ENCODE measurements at places on chromosomes 2 and 18.

GRCh38 chr2:224033601-224034000 is 5.5 kb downstream of the SERPINE2 start:
- no peak for DNase-seq

- no peak for DNase-seq
These were observed 451.4 kb downstream of the EIPR1 start for GRCh38 chr2:2926009-2926857.

DNA sequence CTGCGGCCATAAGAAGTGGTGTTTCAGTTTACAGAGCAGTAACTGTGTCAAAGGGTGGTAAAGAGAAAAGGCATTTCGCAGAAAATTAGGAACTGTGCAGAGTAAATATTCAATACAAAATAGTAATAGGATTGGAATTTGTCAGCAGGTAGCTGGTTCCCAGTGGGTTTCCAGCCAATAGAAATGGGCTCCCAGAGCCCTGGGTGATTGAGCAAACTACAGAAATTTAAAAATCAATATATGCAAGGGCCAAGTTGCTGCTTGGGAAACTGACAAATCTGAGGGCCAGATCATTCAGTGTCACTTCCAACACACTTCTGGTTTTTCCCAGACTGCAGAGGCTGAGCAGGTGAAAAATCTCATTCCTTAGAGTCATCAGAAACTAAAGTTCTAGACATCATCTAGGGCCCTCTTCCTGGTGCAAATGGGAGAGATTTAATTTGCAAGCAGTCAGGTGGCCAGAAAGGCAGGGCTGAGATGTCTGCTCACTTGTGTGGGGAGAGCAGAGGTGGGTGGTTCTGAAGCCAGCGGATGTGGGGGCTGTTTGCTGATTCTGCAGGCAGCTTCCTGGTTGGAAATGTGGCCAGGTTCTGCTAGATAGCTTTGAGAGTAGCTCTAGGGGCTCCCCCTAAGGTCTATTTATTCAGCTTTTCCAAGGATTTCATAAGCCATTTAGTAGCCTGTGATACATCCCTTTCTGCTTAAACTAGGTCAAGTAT is 182.4 kb downstream of the NCK2 start:
- no peak for DNase-seq

DNA sequence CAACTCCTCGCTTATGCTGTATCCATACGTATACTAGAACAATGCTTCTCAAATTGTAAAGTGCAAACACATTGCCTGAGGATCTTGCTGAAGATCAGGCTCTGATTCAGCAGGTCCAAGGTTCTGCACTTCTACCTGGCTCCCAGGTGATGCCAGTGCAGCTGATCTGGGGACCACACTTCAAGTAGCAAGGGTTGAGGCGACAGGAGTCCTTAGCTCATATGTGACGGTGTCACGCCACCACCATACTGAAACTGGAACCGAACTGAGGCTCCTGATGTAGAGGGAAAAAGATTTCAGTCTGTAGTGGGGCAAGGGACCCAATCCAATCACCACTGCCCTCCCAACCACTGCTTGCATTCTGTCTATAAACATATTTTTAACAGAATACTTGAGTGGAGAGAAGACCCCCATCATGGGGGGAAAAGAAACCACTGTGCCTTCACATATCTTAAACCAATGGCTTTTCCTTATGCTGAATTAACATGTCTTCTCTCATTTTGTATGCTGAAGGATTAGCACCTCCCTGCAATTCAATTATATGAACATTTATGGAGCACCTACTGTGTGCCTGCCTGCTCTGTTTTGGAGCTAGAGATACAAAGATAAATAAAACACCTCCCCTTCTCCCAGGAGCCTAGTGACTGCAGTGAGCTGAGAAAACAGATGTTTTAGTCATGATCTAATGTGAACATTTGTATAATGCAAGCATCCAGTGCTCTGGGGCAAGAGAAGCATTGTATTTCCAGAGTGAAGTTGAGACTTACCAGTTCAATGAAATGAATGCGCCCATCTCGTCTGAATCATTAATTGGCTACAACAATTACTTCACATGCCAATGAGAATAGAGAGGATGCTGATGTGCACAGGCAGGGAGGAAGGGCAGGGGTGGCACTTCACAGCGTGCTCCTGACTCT is 6.6 kb upstream of the ASAP2 start:
- DNase-seq, result no peak

DNA sequence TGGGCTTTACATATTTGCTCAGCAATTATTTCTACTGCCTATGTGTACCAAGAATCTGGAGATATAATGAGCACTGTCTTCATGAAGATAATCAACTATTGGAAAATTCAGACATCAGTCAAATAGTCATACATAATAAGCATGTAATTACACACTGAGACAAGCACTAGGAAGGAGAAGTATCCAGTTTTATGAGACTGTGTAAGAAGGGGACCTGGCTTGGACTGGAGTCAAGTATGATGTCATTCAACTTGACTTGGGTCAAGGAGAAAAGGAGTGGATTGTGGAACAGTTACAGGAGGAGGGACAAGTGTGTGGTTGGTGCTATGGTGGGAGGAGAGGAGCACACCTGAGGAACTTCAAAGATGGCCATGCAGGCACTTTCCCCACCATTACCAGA is 419.8 kb upstream of the TRIB2 start:
- no peak for DNase-seq

- DNase-seq, result no peak
These were observed 102.9 kb upstream of the SLC8A1 start for GRCh38 chr2:40554665-40555294.

- DNase-seq, result no peak
These were observed 184.3 kb downstream of the GULP1 start for GRCh38 chr2:188475945-188476344.

Measured in stimulated activated CD4-positive, alpha-beta T cell treated with anti-CD3 and anti-CD28 coated beads, Interleukin-1b, Interleukin-23, amount 100 ng/mL, for 4 hours (primary cell).